ENCODE measurements at places on chromosomes 4 and X.

GRCh38 chrX:18877469-18877868, 106.4 kb downstream of the PHKA2 start:
- no peak for DNase-seq

DNA sequence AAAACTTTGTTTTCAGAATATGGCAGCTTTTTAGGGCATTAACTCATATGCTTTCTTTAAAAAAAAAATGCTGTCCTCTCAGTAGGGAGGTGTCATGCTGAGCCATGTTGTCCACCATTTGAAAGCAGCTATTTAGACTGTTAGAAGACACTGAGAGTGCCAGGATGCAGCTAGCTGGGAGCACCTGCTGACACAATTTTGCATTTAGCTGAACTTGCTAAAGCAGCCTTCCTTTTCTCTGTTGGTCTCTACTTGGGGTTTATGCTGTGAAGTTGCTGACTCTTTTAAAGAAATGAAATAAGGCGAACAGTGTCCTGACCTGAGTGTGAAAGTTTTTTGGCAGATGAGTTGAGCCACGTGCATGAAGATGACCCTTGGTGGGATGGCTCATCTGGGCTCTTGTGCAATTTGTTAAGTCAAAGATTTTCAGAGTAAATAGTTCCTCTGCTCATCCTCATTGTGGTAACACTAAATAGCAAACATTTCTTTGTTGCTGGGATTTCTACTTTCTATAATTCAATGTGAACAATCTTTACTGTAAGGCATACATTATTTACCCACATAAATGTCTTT, 64.5 kb downstream of the CDS1 start:
- DNase-seq: no peak

DNA sequence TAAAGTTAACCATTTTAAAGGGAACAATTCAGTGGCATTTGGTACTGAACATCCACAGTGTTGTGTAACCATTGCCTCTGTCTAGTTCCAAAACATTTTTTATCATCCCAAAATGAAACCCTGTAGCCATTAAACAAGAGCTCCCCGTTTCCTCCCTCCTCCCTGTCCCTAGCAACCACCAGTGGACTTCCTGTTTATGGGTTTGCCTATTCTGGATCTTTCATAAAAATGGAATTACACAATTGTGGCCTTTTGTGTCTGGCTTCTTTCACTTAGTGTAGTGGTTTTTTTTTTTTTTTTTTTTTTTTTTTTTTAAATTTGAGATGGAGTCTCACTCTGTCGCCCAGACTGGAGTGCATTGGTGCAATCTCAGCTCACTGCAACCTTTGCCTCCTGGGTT, 11.6 kb downstream of the RBMX2 start:
- DNase-seq: no peak

DNA sequence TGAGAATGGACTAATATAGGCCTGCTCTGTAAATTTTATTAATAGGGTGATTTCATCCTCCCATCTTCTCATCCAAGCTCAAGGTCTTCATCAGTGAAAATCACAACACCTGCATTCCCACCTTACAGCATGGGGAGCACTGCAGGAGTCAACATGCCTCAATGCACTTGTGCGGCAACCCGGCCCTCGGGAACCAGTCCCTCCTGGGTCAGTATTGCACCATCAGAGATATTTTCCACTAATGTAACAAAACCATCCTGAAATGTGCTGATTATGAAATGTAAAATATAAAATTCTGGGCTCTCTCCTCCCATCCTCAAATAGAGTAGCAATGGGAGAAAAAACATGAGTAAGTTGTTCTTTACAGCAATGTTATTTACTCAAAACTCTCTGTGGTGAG, 13.0 kb downstream of the USP46 start:
- DNase-seq: no peak

GRCh38 chrX:32370456-32371205, 840.7 kb downstream of the DMD start:
- DNase-seq: no peak

GRCh38 chr4:32645653-32646052, 1925.5 kb downstream of the PCDH7 start:
- no peak for DNase-seq

DNA sequence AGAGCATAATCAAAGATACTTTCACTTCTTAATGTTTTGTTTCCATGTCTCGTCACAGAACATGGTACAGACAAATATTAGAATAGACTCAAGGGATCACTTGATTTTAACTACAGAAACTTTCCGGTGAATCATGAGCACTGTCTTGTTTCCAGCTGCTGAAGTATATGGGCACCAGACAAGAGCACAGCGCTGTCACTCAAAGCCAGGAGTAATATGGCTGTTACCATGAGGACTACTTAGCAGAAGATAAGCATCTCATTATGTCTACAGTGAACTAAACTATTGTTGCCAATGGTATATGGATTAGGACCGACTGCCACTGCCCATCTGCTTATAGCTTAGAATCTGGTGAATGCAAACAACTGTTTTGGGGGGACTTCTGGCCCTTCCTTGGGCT, 34.3 kb downstream of the MECP2 start:
- DNase-seq: no peak

DNA sequence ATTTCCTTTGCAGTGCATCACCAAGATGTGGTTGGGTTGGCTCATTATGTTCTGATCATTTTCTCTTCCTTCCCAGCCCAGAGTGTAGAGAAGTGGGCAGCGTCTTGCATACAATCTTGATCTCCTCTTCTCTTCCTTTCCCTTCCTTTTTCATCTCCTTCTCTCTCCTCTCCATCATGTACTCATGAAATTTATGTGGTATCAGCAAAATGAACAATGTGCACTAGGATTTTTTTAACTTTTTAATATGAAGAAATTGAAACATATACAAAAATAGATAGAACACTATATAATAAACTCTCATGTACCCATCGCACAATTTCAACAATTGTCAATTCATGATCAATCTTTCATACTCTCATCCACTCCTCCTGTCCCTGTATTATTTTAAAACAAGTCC, 593.5 kb downstream of the BCOR start:
- DNase-seq: no peak

DNA sequence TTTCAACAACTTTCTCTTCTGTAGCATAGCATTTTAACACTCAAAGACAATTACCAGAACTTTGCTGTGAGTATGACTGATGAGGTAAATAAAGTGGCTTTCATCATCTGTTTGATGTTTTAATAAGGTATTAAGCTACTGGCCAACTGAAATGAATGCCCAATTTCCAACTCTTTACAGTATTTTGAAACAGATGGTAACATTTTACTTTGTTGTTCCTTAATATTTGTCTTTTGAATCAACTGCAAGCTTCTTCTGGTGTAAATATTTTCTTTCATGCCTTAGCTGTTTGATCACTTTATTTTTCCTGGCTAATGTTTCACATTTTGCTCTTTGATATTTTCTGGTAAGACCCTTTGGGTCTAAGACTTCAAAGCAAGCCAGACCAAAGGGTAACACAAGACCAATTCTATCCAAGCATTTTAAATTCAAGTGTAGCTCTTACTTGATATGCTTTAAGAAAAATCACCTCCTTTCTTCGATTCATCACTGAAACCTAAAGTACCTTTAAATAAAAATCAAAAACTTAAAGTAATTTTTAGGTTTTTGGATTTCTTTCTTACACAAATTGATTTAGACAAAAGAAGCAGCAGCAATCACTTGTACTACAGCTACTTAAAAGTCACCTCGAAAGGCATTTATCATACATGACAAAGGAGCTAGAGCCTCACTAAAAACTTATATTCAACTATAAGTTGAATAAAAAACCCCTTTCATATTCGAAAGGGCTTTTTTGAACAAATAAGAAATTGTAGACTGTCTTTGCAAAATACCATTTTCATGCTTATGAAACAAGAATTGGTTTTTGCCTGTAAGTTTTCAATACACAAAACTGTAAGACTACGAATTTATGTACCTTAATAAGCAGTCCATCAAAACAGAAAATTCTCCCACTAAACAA, 57.6 kb downstream of the TBCK start:
- no peak for DNase-seq

DNA sequence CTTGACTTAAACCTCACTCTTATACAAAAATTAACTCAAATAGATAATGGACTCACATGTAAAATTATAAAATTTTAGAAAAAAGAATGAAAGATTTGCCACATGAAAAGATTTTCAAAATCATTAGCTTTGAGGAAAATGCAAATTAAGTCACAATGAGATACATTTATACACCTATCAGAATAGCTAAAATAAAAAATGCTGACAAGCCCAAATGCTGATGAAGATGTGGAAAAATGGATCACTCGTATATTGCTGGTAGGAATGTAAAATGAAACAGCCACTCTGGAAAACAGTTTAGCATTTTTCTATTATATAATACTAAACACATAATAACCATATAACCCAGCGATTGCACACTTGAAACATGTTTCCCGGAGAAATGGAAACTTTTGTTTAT, 316.2 kb downstream of the ANKRD50 start:
- DNase-seq: no peak

- DNase-seq: no peak
These were observed 8.7 kb upstream of the SLAIN2 start for GRCh38 chr4:48332661-48333060.
